ENCODE measurements at places on chromosomes 4 and X.

- DNase-seq = no peak
These were observed 86.2 kb downstream of the FHDC1 start for GRCh38 chr4:153022241-153022715.

GRCh38 chr4:185576314-185576961 lies 41.1 kb upstream of the PDLIM3 start:
- no peak for DNase-seq

DNA sequence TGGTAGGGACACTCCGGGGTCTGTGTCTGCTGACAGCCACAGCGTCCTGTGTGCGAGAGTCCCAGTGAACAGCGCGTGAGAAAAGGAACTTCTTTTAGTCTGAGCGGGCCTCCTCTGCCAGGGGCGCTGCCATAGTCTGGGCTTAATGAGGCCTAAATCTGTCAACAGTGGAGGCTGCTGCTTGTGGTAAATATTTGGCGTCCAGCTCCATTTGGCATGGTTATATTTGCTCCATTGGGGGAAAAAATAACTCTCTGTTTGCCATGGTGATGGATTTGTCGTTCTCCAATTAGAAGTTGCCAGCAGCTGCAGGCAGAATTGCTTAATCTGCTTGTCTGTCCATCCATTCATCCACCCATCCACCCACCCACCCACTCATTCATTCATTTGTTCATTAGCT lies 71.4 kb upstream of the PSAPL1 start:
- no peak for DNase-seq

- DNase-seq = no peak
These were observed 8.7 kb upstream of the HPGDS start for GRCh38 chr4:94351319-94351718.

GRCh38 chrX:107750861-107751445 lies 24.6 kb downstream of the TSC22D3 start:
- DNase-seq = no peak

- no peak for DNase-seq
These were observed 38.6 kb downstream of the PTCHD1 start for GRCh38 chrX:23373129-23373804.

GRCh38 chr4:74522251-74522991 lies 77.5 kb downstream of the AREG start:
- no peak for DNase-seq

- no peak for DNase-seq
These were observed 28.1 kb downstream of the DDIT4L start for GRCh38 chr4:100162027-100162685.

DNA sequence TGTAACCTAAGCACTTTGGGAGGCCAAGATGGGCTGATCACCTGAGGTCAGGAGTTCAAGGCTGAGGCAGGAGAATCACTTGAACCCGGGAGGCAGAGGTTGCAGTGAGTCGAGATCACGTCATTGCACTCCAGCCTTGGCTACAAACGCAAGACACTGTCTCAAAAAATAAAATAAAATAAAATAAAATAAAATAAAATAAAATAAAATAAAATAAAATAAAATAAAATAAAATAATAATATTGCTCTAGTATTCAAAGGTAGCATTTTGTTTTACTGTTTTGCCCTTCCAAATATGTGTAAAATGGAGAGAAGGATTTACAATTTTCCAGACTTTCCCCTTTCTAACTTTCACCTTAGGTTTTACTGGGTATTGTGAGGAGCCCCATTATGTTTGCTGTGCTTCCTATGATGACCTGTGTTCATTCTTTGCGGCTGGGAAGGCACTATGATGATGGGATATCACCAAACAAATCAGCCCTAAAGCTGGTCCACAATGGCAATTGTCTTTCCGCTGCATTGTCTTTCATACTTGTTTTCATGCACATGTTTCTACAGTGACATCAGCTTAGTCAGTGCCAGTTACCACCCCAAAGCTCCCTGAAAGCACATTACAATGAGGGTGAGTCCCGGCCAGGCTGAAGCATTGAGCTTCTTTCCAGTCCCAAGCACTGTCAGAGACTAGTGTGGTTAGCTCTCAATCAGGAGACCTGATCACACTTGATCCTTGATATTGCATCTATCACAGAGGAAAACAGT lies 50.8 kb downstream of the DTHD1 start:
- no peak for DNase-seq

GRCh38 chrX:64230123-64230970 lies at the start of gene ASB12:
TSS of gene ASB12 (minus strand) at chrX:64230607. CDS start at chrX:64225650, 4,957 bp downstream.
- DNase-seq = no peak

DNA sequence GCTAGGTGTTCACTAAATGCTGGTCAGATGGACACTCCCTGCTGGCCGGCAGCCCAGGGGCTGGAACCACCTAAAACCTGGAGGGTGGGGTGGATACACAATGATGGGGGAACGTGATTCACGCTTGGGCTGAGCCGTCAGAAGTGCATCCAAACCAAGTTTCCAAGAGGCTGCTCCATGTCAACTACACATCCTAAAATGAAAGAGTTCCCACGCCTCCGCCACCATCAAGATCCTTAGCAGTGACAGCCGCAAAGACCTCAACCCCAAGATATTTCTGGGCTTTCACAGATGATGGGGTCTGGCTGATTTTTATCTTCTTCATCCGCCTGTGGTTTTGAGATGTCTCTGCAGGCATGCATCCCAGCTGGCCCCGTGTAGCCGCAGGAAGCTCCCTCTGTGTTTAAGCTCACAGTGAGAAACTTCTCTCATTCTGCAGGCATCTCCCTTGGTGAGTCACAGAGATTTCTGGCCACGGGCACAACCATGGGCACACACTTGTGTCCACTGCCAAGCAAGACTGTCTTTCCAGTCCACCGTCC lies 84.4 kb downstream of the HTRA3 start:
- DNase-seq = no peak

DNA sequence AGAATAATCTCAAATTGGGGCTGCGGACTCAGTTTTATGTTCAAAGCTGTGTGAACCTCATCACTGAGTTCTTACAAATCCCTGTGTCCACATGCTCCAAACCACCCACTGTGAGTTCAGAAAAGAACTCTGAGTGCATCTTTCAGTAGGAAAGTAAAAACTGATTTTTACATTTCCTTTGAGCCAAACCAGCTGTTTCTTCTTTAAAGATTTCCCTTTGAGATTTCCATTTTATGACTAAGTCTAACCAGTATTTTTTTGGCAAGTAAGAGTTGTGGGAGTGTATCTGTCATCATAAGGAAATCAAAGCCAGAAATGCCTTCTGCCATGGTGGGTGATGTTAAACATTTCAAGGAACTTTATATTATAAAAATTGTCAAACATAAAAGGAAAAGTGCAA lies 100.0 kb downstream of the TET2 start:
- DNase-seq = no peak

DNA sequence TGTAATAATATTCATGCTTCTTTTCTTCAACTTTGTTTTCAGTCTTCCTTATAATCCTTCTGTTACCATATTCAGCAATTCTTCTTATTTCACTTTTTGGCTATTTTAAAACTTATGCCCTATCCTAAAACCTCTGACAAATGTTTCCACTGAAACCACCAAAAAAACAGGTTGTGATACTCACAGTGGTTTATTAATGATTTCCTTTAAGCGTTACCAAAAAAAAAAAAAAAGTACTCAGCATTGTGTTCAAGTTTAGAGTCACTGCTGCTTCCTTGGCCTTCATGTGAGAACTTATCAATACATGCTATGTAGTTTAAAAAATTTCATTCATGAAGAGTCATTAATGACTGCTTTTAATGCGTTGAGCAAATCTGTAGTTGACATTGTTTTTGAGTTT lies 35.4 kb upstream of the UGT2A3 start:
- no peak for DNase-seq

DNA sequence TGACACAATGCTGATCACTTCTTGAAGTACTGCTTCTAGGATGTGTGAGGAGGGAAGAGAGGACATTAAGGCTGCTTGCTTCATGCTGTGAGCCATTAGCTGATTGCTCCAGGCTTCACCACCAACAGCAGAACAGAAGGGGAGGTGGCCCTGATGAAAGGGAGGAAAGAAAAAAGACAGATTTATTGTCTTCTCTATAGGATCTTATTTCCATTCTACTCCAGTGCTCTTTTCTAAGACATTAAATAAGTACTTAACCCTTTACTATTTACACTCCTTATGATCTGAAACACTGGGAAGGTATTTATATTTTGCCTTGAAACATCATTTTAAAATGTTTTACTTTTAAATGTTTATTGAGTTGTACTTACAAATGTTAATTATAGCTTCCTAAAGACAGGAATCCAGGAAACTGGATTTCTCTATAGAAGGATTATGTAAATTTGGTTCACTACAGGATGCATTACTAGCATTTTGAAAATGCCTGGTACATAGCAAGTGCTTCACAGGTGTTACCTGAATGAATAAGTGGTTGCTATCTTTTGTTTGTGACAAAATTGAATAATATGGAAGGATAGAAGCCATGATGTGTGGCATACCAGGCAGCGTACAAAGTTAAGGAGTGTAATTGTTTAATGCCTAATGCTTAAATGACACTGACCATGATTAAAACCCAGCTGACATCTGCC lies 680.9 kb upstream of the ATOH1 start:
- DNase-seq = no peak

GRCh38 chr4:75289914-75290582 lies 224.2 kb downstream of the RCHY1 start:
- no peak for DNase-seq

DNA sequence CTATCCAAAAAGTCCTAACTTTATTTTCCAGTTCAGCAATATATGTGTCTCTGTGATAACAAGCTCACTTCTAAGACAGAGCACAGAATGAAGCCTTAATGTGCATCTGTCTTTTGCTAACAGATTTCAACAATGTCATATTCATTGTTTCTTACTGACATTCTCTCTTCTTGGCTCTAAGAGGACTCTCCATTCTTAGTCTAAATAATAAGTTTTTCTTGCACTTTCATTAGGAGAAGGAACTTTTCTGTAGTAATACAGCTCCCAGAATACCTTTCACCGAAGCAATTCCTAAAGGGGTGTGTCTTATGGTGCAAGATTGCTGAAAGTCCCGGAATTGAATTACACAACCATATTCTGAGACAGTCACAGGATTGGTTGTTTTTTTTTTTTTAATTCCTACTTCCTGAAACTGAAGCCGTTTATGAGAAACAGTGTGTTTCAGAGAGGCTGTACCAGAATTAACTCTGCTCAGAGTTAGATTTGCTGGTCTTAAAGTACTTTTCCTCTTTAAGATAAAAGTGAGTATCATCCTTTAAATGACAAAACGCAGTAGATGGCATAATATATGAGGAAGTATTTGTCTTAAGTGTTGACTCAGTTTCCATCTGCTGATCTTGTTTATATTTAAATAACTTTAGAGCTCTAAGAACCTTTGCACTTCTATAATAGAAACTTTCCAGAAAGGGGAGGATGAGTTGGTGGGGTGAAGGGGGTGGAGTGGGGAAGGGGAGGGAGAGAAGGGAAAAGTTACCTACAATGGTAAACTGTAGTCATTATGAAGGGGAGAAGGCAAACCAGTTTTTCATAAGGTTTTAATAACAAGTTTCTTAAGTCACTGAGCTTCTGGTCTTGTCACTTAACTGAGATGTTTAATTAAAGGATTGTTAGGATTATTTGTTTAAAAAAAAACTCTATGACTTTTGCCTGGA lies at the start of gene ALPK1:
Gene ALPK1, plus strand, starts transcription at position 421 of the 932 bp plus-strand sequence.
- no peak for DNase-seq

DNA sequence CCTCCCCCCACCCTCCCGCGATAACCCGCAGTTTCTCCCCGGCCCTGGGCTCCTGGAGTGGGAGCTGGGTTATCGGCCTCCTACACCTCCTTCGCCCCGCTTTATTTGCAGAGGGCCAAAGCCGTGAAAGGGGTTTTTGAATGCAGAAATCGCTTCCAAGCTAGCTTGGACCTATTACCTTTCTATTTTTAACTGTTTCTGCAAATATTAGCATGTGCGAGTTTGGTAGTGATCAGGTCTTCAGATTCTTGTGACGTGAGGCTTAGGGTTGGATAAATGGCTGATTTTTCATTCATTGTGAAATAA lies 1.3 kb downstream of the USP9X start:
- no peak for DNase-seq

DNA sequence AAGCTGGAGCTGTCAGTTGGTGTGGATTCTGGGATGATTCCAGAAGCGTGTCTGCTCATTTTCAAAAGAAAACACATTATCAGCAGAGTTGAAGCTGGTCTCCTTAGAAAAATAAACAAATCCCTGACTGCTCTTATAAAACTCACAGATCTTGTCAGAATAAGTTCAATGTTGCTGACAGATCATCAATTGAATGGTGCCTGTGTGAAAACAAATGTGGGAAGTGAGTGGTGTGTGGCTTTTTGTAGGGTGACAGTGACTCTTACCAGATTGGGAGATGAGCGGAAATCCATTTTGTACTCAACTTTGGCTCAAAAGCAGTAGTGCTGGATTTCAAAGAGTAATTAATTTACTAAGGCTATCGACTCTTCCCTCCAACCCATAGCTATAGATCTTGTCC lies 807.8 kb downstream of the RAPGEF2 start:
- DNase-seq = no peak

GRCh38 chr4:172707622-172708021 lies 461.0 kb upstream of the GALNT7 start:
- DNase-seq = no peak

- no peak for DNase-seq
These were observed 51.1 kb downstream of the GPC4 start for GRCh38 chrX:133364196-133364595.

DNA sequence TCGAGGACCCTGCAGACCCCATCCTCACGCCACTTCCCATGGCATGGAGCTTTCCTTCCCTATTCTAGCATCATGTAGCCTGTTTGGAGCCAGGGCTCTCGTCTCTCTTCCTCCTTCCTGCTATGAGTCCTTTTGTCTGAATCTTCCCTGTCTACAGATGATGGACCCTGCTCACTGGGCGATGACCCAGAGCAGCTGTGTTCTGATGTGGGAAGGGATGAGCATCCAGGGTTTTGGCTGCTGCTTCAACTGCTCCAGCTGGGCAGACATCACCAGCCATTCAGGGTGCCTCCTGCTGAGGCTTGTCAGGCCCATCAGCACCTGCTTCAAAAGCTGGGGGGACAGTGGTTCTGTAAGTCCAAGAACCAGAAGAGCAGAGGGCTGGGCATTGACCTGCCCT lies 3.2 kb upstream of the CCKAR start:
- DNase-seq = no peak
